ENCODE measurements at places on chromosomes 2 and 18.

DNA sequence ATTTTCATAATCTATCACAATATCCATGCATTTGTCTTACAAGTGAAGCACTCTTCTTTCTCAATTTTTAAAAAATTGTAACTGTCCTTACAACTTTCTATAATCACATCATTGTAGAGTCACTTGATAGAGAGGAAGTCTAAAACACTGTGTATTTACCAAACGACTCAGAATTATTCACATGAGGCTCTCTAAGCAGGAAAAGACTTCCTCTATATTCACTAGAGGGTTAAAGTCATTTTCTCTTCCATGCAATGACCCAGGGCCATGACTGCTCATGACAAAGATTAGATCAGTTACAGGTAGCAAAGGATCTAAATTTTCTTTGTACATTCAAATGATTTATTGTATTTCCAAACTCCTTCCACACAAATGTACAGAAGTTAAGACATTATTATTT is 9.0 kb upstream of the SLC1A4 start:
- DNase-seq: no peak

DNA sequence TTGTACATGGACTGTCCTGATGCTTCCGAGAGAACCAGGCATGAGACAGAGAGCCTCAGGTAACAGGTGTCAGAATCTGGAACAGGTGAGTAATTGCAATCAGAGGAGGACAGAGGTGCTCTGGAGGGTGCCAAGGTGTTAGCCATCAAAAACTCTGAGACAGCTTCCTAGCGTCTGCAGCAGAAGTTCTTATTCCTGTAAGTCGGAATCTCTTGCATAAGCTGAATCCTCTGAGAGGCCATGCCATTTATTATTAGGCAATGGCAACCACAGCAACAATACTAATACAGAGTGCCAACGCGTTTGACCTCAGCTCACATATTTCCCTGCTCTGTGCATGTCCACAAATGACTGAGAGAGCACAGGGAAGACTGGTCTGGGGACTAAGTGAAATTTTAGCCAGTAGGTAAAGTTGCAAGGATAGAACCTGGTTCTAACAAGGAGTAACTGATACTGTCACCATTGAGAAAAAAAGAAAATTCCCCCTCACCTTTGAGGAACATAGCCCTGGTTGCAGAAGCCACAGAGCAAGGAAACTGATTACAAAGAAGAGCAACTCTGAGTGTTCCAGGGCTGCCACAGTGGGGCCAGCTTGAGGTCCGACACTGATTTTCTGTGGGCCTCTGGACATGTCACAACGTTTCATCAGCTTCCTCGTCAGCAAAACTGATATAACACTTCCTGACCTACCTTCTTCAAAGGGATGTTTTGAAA is 55.1 kb upstream of the ACSL3 start:
- no peak for DNase-seq

DNA sequence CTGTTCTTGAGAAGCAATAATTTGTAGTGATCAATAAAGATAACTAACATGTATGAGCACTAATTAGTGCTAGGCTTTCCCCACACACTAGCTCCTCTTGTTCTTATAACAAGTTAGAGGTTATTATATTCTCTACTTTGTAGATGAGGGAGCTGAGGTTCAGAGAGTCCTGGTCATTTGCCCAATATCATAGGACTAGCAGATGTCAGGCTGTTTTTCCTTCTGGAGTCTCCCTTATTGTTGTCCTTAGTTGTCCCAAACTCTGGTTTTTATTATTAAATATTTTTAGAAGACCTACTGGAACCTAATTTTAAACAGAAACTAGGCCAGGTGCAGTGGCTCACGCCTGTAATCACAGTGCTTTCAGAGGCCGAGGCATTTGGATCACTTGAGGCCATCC is 16.5 kb upstream of the TTC39C start:
- no peak for DNase-seq

DNA sequence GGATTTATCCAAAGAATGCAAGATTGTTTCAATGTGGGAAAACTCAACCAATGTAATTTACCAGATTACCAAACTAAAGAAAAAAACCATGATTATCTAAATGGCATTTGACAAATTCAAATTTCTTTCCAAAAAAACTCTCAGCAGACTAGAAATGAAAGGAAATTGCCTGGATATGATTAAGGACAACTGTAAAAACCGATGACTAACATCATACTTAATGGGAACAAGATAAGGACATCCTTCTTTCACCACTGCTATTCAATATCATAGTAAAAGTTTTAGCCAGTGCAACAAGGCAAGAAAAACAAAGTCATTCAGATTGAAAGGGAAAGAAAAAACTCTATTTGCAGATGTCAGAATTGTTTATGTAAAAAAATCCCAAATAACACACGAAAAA is 4.4 kb upstream of the CCDC150 start:
- DNase-seq: no peak

DNA sequence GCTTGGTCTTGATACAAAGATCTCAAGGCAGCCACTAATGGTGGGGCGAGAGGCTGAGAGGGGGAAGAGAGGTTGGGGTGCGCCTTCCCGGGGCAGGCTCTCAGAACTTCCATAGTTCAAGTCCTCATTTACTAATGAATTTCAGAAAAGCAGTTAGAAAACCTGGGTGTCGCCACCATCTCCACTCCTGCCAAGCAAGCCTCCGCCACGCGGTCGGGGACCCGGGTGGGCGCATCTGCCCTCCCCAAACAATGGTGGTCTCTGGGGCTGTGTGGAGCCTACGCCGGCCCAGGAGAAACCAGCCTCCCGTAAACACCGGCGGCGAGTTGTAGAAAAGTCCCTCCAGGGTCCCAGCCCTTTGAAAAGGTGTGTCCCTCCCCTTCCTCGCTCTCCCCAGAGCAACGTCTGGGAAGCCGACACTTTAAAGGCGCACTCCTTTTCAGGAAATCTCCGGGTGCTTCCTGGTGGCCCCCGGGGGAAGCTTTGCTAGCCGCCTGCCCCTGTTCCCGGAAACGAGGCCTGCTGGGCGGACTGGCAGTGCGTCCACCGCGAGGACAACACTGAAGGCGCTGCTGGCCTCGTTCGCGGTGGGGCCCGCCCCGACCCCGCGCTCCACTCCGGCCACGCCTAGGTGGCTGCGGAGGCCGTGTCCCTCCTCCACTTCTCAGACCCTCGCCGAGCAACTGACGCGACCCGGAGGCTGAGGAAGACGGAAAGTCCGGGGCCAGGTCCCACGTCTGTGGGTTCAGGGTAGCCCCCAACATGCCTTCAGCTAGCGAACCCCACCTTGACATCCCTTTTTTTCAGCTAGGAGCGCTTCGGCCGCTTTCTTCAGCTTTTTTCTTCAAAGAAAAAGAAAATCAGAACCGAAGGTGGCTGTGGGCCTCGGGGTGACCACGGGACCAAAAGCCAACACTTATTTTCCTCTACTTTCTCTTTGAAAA is 16.8 kb downstream of the EVX2 start:
- DNase-seq: no peak

DNA sequence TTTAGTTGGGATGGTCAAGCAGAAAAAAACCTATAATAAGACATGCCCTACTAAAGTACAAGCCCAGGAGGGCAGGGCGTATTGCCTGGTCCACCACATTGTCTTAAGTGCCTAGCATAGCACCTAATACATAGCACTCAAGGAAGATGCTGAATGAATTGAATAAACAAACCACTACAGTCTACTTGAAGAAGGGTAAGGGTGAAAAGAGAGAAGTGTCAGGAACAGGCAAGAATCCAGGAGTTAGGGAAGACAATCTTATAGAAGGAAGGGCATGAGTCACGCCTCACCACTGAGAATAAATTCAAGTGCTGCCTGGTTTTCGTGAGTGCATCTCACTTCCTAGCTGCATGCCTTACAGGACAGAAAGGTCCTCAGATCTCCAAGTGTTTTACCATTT is 13.9 kb downstream of the SLC19A3 start:
- no peak for DNase-seq

DNA sequence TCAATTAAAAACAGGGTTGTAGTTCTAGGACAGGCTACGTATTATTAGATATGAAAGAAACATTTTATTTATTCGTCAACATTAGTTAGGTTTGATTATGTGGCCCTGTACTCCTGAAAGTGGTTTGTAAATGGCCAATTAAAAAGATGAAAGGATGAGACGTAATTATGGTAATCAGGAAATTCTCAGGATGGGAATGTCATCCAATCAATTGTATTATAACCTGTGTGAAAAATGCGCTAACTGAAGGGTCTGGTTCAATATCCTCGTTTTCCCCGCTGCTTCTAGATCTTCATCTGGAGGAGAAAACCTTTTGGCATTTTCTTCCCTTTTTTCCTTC is 5.6 kb upstream of the C18orf32 start:
- no peak for DNase-seq

DNA sequence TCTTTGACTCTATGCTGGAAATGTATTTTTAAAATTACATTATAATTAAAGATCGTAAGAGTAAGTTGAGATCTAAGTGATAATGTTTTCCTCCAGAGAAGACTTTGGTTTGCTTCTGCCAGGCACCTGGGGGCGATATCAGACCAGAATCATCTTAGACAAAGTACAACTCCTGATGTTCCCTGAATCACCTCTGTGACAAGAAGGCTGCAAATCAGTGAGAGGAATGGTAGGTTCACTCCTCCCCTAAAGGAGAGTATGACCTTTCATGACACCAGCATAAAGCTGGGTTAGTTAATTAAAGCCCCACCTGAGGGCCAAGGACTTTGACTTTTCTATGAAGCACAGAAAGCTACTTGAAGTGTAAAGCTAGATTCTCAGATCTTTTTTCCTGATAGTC is 114.4 kb upstream of the DTNA start:
- DNase-seq: no peak

GRCh38 chr2:104388296-104388695 is 465.6 kb upstream of the POU3F3 start:
- DNase-seq: no peak

GRCh38 chr2:197130318-197130717 is 180.3 kb downstream of the ANKRD44 start:
- no peak for DNase-seq

DNA sequence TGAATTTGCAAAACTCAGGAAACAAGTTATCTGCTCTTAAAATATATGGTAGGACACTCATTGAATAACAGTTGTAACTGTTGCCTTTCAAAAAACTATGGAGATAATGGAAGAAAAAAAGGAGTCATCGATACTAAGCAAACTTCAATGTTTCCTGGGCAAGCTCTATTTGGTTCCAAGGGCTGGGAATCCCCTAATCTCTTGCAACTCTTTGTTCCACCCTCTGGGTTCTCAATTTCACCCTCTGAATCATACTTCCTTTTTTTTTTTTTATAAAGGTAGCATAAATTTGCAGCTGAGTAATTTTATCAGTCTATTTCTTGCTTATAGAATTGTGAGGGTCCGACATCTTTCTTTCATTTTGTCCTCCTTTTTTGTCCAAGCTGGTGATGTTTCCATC is 36.7 kb downstream of the SLC9A4 start:
- no peak for DNase-seq

DNA sequence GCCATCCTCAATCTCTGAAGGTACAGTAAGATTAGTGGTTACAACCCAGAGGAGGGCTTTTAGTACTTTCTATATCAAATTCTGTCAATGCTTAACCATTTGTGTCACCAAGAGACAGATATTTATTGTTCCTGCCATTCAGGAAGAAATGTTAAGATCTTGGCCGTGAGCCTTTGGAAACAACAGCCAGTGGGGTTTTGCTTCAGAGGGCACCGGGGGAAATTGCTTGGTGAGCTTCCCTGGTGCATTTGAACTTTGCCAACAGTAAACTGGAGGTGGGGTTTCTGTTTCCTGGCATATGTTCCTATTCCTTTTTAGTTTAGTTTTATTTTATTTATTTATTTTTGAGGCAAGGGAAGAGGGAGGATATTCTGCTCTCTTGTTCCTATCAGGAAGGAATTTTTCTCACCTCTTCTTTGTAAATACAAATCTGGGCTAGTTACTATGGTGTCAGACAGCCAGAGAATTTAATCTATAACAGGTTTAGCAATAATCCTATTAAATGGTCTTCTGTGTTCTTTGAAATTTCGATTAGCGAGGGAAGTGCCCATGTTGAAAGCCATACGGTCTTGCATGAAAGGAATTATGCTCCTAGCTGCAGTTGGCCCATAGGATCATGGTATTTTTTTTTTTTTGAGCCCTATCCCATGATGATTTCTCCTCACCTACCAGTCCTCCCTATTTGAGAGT is 95.7 kb downstream of the MAIP1 start:
- no peak for DNase-seq

GRCh38 chr2:136055929-136056688 is 61.8 kb downstream of the CXCR4 start:
- no peak for DNase-seq

GRCh38 chr2:76640905-76641304 is 881.3 kb downstream of the LRRTM4 start:
- no peak for DNase-seq

GRCh38 chr2:1784986-1785617 is 40.8 kb upstream of the PXDN start:
- no peak for DNase-seq

GRCh38 chr2:104340162-104340561 is 513.8 kb upstream of the POU3F3 start:
- no peak for DNase-seq

- DNase-seq: no peak
Measured at GRCh38 chr2:165584126-165584654, 114.7 kb downstream of the CSRNP3 start.

DNA sequence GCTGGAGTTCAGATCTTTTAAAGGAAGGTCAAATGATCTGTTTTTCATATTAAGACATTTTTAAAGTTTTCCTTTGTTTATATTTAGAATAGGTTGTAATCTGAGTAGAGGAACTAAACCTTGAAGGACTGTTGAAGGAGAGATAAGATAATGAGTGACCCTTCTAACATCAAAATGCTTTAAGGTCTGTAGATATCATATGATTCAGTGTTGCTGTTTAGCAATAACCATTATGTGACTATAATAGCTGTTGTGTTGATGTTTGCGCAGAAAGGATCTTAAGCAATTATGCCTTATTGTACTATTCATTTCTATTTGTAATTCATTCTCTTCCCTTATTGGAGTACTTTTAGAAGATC is 60.0 kb downstream of the SLC16A14 start:
- DNase-seq: no peak

DNA sequence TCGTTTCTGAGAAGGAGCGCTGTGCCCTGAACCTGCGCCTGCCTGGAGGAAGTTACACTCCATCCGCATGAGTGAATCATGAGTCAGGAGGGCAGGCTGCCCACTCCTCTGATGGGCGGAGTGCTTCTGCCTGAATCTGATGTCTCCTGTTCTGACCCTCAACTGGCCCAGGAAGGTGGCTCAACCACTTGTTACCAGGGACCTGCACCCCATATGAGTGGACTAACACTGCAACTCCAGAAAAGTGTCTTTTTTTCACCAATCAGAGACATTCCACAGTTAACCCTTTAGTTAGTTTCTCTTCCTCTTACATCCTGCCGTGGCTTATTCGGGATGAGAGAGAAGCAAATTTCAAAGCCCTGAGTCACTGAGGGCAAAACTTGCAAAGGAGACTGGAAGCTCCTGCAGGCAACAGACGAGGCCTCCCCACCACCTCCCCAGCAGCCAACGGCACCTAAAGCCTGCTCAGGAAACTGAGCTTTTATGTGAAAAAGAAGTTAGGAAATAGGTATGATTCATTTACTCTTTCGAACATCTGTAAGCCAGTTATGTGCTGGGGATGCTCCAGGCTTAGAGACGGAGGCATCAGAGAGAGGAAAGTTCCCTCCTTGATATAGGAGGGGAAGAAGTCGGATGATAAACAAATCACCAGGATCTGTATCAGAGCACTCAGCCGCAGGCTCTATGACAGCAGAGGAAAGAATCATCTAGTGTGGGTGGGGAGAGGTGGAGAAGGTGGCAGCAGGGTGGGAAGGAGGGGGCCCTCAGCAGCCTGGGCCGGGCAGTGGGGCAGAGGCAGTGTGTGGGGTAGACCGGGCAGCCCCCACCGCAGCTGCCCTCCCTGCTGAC is 30.9 kb downstream of the MBP start:
- DNase-seq: peak; percentile 93
